ENCODE measurements at places on chromosomes 7 and 10. TPM values are rescaled to one million over a fixed set of nuclear protein-coding genes. Genes with fewer than 3 reads are reported as not detected.

FAM180A gene
- total RNA-seq = not detected

PRR15 gene
- total RNA-seq = not detected

PAPOLB gene
- total RNA-seq = not detected

SYT15B gene
- total RNA-seq = 9.3 TPM

GPR37 gene
- not detected for total RNA-seq

AGBL3 gene
- total RNA-seq = 0.03 TPM

NME8 gene
- not detected for total RNA-seq

FKBP14 gene
- total RNA-seq = 35.1 TPM

SLC26A3 gene
- not detected for total RNA-seq

DNA sequence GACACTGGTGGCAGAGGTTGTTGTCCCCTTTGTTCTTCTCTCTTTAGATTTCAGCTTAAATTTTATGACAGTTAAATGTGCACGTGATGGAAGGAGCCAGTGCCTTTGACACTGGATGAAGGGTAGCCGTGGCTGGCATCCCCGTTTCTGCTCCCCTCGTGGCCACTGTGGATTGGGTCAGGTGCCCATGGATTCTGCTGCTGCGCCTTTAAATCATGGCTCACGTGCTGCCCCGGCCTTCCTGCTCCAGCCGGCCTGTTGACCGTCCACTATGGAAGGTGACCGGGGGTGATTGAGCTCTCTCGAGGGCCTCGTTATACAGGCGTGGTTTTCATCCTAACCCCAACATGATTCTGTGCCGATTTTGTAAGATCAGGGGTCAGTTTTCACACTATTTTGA, 34.5 kb downstream of the WDR37 start:
- no peak overlapping the region for H3K27ac ChIP-seq
- peaks cover 78% of the 10 kb centered on the region for H3K36me3 ChIP-seq
- DNase-seq = no peak
- no peaks in the 10 kb centered on the region for H3K4me1 ChIP-seq
- no peaks in the 10 kb centered on the region for H3K27me3 ChIP-seq

DNA sequence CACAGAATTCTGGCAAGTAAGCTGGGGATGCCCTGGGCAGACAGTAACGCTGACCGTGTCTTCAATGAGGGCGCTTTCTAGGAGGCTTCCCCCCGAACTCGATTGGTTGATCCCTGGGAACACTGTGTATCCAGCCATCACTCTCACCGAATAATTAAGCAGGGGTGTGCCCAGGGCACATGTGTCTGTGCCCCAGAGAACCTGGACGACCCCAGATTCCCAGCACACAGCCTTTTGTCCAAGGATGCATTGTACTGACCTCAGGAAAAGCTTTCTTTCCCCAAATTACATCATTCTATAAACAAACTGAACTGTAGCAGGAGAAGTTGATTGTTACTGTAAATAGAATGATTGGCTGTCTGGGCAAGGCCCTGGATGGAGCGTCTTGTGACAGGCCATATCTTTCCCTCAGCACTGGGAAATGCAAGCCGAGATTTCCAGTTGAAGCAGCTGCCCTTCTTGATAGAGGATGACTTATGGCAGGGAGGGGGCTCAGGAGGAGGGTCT, 6.6 kb upstream of the DEPP1 start:
- DNase-seq = peak; percentile 76
- peaks cover 80% of the 10 kb centered on the region for H3K4me1 ChIP-seq
- H3K36me3 ChIP-seq = peaks cover 45% of the 10 kb centered on the region
- H3K27ac ChIP-seq = peak overlapping the region; percentile 76
- H3K4me3 ChIP-seq = no peak overlapping the region

- H3K27ac ChIP-seq = no peak overlapping the region
- no peaks in the 10 kb centered on the region for H3K36me3 ChIP-seq
- no peak for DNase-seq
- H3K4me3 ChIP-seq = no peak overlapping the region
Observed at GRCh38 chr10:4181621-4182049, 396.6 kb upstream of the KLF6 start.

- H3K4me3 ChIP-seq = no peak overlapping the region
- peaks cover 5% of the 10 kb centered on the region for H3K4me1 ChIP-seq
Observed at GRCh38 chr10:14184841-14185315, 145.8 kb downstream of the FRMD4A start.

DNA sequence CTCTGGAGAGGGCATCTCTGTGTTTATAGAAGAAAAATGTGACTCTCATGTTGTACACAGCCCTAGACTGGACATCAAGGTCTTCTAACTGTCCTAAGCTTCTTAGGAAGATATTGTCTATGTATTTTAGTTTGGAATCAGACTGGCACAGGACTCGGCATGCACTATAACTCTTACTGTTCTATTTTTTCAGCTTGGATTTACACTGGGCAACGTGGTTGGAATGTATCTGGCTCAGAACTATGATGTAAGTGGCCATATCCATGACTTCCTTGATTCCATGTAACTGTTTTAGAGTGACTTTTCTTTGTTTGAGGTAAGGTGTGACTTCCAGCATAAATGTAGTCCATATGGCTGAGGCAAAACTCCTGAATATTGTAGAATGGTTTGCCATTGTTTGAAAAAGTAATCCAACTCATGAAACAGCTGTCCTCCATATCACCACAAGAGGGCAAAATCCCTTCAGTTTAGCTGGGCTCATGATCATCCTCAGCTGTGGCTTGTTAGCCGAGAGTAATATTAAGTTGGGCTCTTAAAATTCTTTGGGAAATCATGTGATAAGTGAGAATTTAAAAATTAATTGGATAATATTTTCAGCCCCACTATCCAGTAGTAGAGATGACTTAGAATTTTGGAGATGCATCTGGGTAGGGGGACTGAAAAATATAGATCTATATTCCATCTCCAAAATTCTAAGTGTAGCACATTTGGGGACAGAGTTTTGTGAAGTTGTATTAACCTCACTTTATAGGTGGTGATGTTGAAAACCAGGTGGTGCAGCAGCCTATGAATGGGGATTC, 10.4 kb downstream of the STMP1 start:
- no peak overlapping the region for H3K4me3 ChIP-seq
- no peaks in the 10 kb centered on the region for H3K27me3 ChIP-seq
- peak; percentile 64 for DNase-seq

DNA sequence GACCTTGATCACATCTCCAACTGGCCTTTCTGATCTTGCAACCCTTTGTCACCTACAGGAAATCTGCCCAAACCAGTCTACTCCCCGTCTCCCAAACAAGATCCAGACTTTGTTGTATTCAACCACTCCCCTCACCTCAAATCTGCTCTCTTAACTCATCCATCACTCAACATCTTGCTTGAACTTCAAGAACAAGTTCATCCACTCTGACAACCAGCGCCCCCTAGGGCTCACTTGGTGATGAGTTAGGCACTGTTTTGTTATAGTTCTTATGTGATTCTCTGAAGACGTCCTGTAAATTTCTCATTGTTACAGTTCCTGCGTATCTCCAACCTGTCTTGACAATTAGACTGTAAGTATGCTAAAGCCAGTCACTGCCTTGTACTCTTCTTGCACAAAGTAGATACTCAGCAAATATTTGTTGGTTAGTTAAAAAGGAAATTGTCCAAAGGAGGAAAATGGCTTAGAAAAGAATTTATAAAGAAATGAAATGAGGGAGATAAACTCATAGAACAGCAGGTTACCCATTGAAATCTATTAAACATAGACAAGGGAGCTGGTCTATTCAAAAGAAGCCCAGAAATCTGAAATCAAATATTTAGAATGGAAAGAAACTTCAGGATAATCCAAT, 5.3 kb downstream of the FRMD4A start:
- no peaks in the 10 kb centered on the region for H3K36me3 ChIP-seq
- no peak for DNase-seq
- no peak overlapping the region for H3K4me3 ChIP-seq
- H3K4me1 ChIP-seq = peaks cover 11% of the 10 kb centered on the region
- H3K27me3 ChIP-seq = no peaks in the 10 kb centered on the region
- H3K27ac ChIP-seq = no peak overlapping the region

- DNase-seq = no peak
- H3K36me3 ChIP-seq = no peaks in the 10 kb centered on the region
- H3K4me1 ChIP-seq = peaks cover 7% of the 10 kb centered on the region
- H3K4me3 ChIP-seq = no peak overlapping the region
- H3K27me3 ChIP-seq = no peaks in the 10 kb centered on the region
Observed at GRCh38 chr10:72727130-72727529, 35.2 kb downstream of the MCU start.

- no peaks in the 10 kb centered on the region for H3K4me1 ChIP-seq
- H3K27me3 ChIP-seq = no peaks in the 10 kb centered on the region
- H3K36me3 ChIP-seq = no peaks in the 10 kb centered on the region
- H3K27ac ChIP-seq = no peak overlapping the region
Observed at GRCh38 chr7:144529269-144529926, 125.9 kb upstream of the NOBOX start.

GRCh38 chr7:18559756-18560155, 64.2 kb downstream of the HDAC9 start:
- H3K4me1 ChIP-seq = peaks cover 21% of the 10 kb centered on the region
- H3K36me3 ChIP-seq = peaks cover 16% of the 10 kb centered on the region
- H3K4me3 ChIP-seq = no peak overlapping the region
- no peak for DNase-seq
- no peak overlapping the region for H3K27ac ChIP-seq

GRCh38 chr7:74023786-74024185, 4.2 kb upstream of the ELN start:
- no peaks in the 10 kb centered on the region for H3K36me3 ChIP-seq
- H3K4me3 ChIP-seq = no peak overlapping the region
- H3K27me3 ChIP-seq = no peaks in the 10 kb centered on the region
- DNase-seq = no peak

DNA sequence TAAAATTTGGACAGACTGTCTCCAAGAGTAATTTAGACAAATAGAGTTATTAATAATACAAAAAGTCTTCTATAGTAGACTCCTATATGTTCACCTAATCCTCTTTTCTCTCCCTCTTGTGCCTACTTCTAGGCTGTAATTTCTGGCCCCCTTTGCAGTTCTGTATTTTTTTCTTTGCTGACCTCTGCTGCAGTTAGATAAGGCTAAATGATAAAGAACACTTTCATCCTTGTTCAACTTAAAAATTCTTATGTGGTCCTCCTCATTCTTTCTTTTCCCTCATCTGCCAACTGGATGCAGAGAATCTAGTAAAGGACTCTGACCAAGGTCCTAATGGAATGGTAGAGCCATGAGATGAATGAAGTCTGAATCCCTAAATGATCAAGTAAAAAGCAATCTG, 20.1 kb downstream of the GLCCI1 start:
- no peaks in the 10 kb centered on the region for H3K36me3 ChIP-seq
- no peak overlapping the region for H3K4me3 ChIP-seq
- H3K4me1 ChIP-seq = no peaks in the 10 kb centered on the region
- DNase-seq = no peak
- H3K27me3 ChIP-seq = no peaks in the 10 kb centered on the region

- H3K27me3 ChIP-seq = no peaks in the 10 kb centered on the region
- no peak overlapping the region for H3K27ac ChIP-seq
Observed at GRCh38 chr10:88893611-88894010, 13.6 kb downstream of the STAMBPL1 start.

DNA sequence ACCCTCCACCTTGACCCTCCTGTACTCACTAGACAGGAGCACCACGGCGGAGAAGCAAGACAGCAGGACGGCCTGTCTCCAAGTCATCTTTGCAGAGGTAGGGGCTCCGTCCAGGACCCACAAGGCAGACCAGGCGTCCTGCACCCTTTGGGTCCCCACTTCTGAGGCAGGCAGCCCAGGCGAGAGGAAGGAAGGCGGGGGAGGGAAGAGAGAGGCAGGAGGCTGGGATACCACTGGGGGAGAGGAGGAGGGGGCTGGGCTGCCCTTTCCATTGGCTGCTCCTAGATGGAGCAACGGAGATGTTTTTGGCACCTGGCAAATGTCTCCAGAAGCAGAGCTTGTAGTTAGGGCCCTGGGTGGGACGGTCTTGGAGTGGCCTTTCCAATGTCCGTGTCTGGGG, at the start of gene UCMA:
Gene UCMA (minus strand): TSS at position 203 of the 400 bp plus-strand sequence. CDS start 116 bp downstream, at position 87.
- peaks cover 4% of the 10 kb centered on the region for H3K27me3 ChIP-seq
- DNase-seq = no peak
- no peak within 1 kb of the TSS for H3K27ac ChIP-seq
- H3K4me3 ChIP-seq = no peak within 1 kb of the TSS
- no peaks in the 10 kb centered on the region for H3K4me1 ChIP-seq
- H3K36me3 ChIP-seq = no peaks in the 10 kb centered on the region

- no peaks in the 10 kb centered on the region for H3K27me3 ChIP-seq
- H3K4me1 ChIP-seq = no peaks in the 10 kb centered on the region
- no peak for DNase-seq
- no peak overlapping the region for H3K4me3 ChIP-seq
- no peak overlapping the region for H3K27ac ChIP-seq
Observed at GRCh38 chr10:89668386-89669071, 23.5 kb upstream of the PANK1 start.

GRCh38 chr10:34041871-34042270, 707.4 kb upstream of the NRP1 start:
- no peaks in the 10 kb centered on the region for H3K4me1 ChIP-seq
- no peaks in the 10 kb centered on the region for H3K27me3 ChIP-seq
- H3K36me3 ChIP-seq = no peaks in the 10 kb centered on the region
- H3K27ac ChIP-seq = no peak overlapping the region
- H3K4me3 ChIP-seq = no peak overlapping the region
- no peak for DNase-seq

GRCh38 chr10:77628906-77629730, 8.5 kb downstream of the KCNMA1 start:
- no peaks in the 10 kb centered on the region for H3K27me3 ChIP-seq
- H3K27ac ChIP-seq = peak overlapping the region; percentile 41
- H3K4me3 ChIP-seq = no peak overlapping the region
- peak; percentile 38 for DNase-seq
- H3K4me1 ChIP-seq = peaks cover 29% of the 10 kb centered on the region
- no peaks in the 10 kb centered on the region for H3K36me3 ChIP-seq

DNA sequence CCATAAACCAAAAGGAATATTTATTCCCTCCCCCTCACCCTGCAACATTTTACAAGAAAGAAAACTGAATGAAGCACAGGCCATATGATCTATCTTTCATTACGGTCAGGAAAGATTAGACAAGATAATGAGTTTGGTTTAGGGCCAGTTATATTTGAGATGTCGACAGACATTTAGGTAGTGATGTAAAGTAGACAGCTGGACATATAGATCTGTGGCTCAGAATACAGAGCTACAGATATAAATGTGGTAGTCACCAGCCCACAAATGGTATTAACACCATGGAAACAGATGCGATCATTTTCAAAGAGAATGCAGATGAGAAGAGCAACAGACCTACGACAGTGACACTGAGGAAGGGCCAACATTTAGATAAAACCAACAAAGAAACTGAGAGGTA, 142.5 kb downstream of the SRPK2 start:
- H3K4me3 ChIP-seq = no peak overlapping the region
- H3K27ac ChIP-seq = no peak overlapping the region
- no peak for DNase-seq
- no peaks in the 10 kb centered on the region for H3K36me3 ChIP-seq
- no peaks in the 10 kb centered on the region for H3K27me3 ChIP-seq

GRCh38 chr7:97203957-97204356, 86.5 kb downstream of the SDHAF3 start:
- no peaks in the 10 kb centered on the region for H3K27me3 ChIP-seq
- DNase-seq = no peak
- H3K4me3 ChIP-seq = no peak overlapping the region
